ENCODE measurements at places on chromosomes 2 and 18.

GRCh38 chr18:7760967-7761948 lies 194.1 kb downstream of the PTPRM start:
- DNase-seq, result no peak

- no peak for DNase-seq
Measured at GRCh38 chr18:68648191-68648590, 66.7 kb downstream of the TMX3 start.

GRCh38 chr2:233791151-233791882 lies 13.2 kb downstream of the MROH2A start:
- DNase-seq, result no peak

DNA sequence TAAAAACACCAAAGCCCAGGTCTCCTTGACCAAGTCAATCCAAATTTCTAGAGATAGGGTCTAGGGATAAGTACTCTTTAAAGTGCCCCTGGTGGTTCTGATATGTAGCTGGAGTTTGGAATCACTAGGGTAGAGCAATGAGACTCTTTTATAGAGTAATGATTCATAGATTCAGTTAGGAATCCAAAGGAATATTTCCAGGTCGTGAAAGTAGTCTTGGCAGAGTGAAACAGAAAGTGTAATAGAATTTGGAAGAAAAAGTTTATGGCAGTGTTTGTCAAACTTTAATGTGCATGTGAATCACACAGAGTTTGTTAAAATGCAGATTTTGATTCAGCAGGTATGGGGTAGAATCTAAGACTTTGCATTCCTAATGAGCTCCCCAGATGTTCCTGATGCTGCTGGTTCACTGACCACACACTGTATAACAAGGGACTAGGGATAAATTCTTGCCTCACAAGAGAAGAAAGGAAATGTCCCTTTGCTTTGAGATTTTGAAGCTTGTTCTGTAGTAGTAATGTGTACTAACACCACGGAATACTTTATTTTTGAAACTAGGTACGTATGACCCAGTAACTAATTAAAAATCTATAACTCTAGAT lies 1.8 kb downstream of the UPP2 start:
- DNase-seq, result no peak

DNA sequence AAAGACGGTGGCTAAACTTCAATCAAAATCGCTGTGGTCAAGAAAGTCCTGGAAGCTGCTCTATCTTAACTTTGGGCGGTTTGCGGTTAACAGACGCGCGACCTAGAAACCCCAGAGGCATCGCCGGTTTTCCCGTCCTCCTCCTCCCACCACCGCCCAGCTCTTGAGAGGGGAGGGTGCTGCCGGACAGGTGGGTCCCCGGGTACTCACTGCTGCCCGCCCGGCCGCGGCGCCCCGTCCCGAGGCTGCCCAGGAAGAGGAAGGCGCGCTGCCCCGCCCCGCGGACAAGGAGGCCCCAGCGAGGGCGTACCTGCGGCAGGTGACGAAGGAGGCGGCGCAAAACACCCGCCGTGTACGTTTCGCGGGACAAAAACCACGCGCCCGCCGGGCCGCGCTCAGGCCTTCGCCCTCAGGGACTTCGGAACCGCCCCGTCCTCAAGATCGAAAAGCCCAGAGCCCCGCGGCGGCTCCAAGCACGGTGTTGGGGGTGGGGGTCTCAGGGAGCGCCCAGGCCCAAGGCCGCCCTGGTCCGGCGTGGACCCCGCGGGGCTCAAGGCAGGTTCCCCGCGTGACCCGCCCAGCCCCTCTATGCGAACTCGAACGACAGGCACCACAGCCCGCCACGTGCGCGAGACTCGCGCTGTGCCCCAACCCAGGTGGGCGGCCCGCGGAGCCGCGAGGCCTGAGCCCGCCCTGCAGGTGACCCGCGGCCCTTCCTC lies at the start of gene SH3YL1:
Gene SH3YL1, minus strand, starts transcription at position 259 of the 719 bp plus-strand sequence. Its CDS starts 48 bp downstream, at position 211.
- DNase-seq, result peak; percentile 69

GRCh38 chr2:71690876-71691475 lies 237.6 kb downstream of the DYSF start:
- DNase-seq, result no peak

DNA sequence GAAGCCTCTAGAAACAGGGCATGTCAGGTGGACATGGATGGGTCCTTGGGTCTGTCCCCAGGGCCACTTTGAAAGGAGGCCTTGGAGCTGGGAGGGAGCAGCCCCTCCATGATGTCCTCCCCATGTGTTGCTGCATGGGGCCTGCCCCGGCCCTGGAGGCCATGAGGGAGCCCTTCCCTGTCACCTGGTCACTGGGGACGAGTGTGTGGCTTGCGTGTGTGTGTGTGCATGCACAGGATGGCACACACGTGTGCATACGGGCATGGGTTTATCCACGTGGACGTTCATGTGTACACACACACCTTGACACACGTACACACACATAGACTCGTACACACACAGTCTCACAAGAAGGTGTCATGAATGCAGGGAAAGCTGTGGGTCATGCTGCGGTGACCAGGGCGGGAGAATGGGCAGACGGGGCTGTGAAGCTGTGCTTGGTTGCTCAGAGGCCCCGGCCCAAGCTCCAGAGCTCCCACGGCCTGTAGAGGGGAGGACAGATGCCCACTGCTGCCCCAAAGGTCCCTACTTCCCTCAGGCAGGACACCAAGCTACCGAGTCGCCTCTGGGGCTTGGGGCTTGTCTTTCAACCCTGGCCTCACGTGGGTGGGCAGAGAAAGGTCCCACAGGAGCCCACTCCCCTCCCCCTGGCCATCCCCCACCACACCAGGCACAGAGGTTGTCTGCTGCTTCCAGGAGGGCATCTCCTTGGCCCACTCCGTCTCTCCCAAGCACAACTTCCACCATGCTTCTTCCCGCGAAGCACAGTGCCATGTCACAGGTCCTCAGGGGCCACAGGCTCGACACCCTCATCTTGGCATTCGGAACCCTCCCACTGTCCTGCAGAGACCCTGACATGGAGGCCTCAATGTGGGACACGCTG lies 42.3 kb upstream of the GPC1 start:
- DNase-seq, result no peak

GRCh38 chr2:205563646-205564045 lies 118.7 kb upstream of the NRP2 start:
- DNase-seq, result no peak

- DNase-seq, result no peak
Measured at GRCh38 chr18:76619621-76620315, 124.7 kb upstream of the ZNF516 start.

- DNase-seq, result no peak
Measured at GRCh38 chr2:70570041-70570661, 16.5 kb upstream of the TGFA start.

DNA sequence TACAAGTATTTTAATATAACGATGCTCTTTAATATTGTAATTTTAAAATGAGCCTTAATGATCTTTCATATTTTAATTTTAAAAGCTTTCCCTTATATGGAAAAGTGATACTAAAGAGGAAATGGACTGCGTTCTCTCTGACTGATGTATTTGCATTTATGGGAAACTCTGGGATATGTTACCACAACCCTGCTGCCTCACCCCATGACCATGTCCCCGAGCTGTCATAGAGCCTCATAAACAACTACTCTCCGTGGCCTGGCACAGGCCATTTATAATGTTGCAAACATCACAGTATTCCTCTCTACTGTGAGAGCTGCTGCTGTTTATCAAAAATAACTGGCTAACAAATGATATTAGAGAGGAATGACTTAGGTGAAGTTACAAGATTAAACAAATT lies 75.8 kb upstream of the SEC11C start:
- no peak for DNase-seq

- peak; percentile 8 for DNase-seq
Measured at GRCh38 chr2:96977631-96978195, 8.7 kb downstream of the FAM178B start.

DNA sequence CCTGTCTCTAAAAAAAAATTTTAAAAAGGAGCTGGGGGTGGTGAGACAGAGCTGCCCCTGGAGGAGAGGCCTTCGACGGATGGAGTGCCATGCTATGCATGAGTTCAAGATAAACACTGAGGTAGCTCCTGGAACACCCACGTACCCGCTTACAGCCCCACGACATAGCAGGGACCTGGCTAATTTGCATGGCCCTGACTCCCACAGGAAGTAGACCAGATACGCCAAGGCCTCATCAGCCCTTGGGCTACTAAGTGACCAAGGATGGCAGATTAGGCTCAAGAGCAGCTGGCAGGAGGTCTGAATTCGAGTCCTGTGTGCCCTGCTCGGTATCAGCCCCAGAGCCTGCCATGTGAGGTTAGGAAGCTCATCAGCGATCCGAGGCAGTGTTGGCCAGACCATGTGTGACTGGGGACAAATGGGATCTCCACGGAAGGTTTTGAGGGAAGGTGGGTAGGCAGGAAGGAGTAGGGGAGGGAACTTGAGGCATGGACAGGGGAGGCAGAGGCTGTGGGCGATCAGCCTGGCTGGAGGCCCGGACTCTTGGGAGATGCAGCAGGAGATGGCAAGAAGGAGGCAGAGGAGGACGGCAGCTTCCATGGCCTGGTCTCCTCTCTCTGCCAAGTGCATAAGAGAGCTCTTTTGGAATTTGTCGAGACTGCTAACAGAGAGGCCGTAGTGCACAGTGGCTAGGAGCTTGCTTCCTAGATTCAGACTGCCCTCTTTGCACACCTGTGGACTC lies 218.3 kb downstream of the GLI2 start:
- no peak for DNase-seq

- no peak for DNase-seq
Measured at GRCh38 chr2:72144632-72145288, 2.9 kb downstream of the CYP26B1 start.

GRCh38 chr2:1538663-1539062 lies 125.4 kb downstream of the TPO start:
- DNase-seq, result no peak

DNA sequence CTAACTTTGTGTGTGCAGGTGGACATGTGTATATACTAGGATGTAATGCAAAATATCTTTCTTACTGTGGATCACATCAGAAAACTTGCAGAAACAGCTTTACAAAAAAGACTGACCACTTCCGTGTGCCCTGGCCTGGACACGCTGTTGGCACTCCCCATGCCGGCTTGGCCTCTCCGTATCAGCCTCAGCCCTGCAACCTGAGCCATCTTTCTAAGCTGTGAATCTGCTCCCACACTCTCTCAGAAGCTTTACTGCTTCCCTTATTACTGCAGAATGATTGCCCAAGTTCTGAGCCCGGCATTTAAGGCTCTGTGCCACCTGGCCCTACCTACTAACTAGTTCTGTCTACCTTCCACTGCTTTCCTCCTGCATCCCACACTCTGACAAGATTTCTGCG lies 37.8 kb downstream of the MYO7B start:
- no peak for DNase-seq

- DNase-seq, result no peak
Measured at GRCh38 chr2:169232551-169233154, 129.7 kb downstream of the LRP2 start.

- DNase-seq, result no peak
Measured at GRCh38 chr18:48133671-48134251, 203.3 kb upstream of the SMAD2 start.

- no peak for DNase-seq
Measured at GRCh38 chr2:131127076-131127475, 21.9 kb downstream of the PLEKHB2 start.

DNA sequence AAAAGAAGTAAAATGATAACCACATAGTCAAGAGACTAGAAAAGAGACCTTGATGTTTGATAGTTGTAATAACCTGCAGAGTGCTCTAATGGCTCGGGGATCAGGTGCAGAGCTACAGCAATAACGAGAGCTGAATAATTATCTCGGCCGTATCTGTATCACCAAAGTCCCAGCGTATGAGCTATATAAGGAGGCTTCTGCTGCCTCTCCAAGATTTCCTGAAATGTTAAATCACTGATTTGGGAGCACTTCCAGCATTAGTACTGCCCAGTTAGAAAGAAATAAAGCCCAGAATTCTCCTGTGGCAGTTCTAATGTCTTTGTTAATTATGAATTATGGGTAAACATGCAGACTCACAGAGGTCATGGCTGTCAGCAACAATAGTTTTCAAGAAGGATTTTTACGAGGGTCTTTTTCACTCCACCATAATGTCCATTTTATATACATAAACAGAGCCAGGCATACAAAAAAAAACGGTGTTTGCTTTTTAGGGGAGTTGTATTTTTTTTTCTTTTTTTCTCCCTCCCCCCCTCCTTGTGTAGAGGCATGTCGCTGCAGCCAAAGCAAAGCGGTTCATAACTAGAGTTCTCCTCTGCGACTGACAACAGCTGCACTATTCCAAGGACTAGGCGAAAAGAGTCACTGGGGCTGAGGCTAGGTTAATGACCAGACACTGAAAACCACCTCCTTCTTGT lies 168.3 kb upstream of the VRK2 start:
- DNase-seq, result no peak

DNA sequence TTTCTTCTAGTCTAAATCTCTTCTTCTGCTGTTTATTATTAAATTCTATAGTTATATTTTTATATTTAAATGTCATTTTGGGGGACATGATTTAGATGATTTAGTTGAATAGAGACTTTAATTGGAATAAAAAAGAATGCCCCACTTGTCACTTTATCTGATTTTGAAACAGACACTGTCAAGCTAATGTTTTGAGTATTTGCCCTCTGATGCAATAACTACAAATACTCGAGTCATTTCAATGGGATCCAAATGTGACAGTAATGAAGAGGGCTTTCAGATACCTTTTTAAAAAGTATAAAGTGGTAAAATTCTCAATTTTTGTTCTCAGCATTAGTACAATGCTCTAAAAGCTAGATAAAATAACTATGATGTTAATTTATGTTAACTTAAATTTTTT lies 257.3 kb upstream of the SESTD1 start:
- no peak for DNase-seq

GRCh38 chr2:51032751-51033330 lies 909 bp upstream of the NRXN1 start:
- DNase-seq, result no peak

- peak; percentile 8 for DNase-seq
Measured at GRCh38 chr2:241358470-241358869, 2.4 kb downstream of the FARP2 start.

GRCh38 chr18:58272779-58273435 lies 228.9 kb downstream of the NEDD4L start:
- no peak for DNase-seq

DNA sequence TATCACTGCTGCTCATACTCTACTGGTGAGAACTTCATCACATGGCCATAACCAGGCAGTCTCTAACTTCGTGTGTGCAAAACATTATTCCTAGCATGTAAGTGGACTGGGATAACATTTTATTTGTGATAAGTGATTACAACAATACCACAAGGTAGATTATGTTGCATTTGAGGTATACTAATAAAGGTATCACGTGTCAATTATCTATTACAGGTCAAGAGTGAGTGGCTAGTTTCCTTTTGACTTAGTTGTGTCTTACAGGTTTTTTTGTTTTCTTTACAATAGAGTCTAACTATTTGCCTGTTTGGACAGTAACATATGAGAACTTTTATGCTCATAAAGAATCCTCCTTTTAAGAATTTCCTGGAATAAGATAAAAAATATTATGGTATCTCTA lies 67.2 kb upstream of the DSC1 start:
- no peak for DNase-seq

DNA sequence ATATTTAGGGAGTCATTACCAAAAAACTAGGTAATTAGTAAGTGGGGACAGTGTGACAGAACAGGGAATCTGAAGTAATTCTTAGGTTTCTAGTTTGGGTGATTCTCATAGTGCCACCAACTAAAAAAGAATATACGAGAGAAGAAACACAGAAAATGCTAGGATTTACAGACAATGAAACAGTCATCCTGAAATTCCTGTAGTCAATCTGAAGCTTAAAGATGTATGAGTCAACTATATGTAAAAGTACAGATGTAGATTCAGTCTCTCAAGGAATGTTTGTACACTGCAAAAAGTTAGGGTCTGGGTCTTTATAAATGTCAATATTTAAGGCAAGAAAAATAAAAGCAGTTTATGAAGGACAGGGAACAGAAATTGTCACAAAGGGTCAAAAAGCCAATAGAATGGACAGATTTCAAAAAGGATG lies 107.0 kb downstream of the STRN start:
- no peak for DNase-seq

Data from CD4-positive, alpha-beta T cell treated with Interleukin-17A for 1 hour (primary cell).